ENCODE measurements at places on chromosomes 4 and X.

DNA sequence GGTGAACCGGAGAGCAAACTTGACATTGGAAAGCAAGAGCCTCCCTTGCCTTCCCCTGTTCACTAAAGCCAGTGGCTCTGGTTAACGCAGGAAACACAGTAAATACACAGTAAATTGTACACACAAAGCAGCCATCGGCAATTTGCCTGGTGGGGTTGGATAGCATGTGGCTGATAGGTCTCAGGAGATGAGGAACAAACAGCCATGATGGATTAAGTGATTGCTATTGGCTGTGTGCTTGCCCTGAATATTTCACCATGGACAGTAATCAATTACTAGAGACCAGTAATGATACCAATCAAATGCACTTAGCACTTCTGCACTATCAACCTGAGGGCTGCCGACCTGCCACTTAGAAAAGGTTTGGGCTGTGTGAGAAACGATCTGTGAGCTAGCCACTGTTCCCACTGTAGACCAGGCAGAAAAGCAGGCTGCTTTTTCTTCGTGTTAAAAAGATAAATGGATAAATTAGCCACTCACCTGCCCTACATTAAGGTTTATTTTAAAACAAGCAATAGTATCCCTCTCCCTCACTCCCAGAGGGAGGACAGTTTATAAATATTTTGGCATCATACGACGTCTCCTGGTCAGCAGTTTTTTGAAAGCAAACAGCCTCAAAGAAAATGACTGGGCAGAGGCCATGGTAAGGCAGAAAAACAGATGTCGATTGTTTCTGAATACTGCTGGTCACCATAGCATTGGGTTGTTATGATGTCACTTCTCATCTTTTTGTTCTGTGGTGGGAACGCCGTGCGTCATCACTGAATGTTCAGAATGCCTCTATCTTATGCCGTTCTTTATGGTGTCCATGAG, 167.1 kb downstream of the MAML3 start:
- DNase-seq, result no peak

- peak; percentile 69 for DNase-seq
Measured at GRCh38 chrX:74382613-74383012, 38.7 kb upstream of the SLC16A2 start.

- DNase-seq, result no peak
Measured at GRCh38 chr4:93981594-93981993, 153.0 kb downstream of the ATOH1 start.

DNA sequence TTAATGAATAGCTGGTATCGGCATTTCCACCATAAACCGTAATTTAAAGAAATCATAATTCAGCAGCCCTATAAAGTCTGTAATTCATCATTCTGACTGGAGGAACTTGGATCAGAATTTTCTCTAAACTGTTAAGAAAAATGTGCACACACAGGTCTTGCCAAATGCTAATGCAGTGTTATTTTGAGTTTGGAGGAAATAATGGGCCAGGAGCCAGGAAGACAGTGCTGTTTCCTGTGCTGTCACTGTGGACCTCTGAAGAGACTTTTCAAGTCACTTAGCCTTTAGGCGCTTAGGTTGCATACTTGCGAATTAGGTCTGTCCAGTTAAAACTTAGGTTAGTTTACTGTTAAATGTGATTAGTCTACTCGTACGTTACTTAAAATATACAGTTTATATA, 137.5 kb upstream of the ANXA3 start:
- peak; percentile 9 for DNase-seq

DNA sequence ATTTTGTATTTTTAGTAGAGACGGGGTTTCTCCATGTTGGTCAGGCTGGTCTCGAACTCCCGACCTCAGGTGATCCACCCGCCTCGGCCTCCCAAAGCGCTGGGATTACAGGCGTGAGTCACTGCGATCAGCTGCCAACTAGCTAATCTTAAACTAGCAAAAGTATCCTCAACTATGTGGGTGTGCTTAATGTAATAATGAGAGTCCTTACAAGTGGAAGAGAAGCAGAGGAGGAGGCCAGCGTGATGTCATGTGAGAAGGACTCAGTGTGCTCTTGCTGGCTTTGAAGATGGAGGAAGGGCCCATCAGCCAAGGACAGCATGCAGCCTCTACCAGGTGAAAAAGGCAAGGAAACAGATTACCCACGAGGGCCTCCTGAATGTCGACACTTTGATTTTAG, 19.6 kb downstream of the SCD5 start:
- DNase-seq, result no peak

DNA sequence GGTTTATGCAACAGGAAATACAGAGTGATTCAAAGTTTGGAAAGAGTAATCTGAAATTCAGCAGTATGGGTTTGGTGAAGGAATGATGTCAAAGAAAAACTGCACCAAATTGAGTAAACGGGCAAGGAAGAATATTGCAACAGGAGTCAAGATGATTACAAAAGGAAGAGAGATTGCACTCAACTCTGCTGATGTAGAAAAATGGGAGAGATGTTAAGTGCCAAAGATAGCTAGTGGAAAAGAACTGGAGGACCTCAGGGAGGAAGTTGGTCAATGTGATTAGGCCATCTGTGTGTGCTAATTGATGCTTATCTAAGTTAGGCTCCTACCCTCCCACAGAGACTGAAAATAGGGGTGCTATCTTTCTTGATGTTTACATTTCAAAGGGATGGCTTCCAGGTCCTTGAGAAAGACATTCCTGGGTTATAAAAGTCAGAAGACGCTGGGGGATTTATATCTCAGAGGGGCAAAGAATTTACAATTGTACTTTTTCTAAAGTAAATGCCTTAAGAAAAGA, 167.4 kb upstream of the FAM47A start:
- no peak for DNase-seq

GRCh38 chr4:37891260-37892159, 626 bp downstream of the TBC1D1 start:
- DNase-seq, result peak; percentile 32

- no peak for DNase-seq
Measured at GRCh38 chrX:45026036-45026435, 153.0 kb downstream of the KDM6A start.

- no peak for DNase-seq
Measured at GRCh38 chrX:100070334-100070849, 339.7 kb downstream of the PCDH19 start.

All from GM03348 (cell line).